ENCODE measurements at places on chromosomes 1 and 21. TPM values are rescaled to one million over a fixed set of nuclear protein-coding genes. Genes with fewer than 3 reads are reported as not detected.

Gene SMIM1
- total RNA-seq = 150 TPM

Gene FMO2
- total RNA-seq = 0.22 TPM

Gene SYNC
- total RNA-seq = 0.62 TPM

Gene RPE65
- not detected for total RNA-seq

Gene IRF6
- 0.29 TPM for total RNA-seq

Gene CAPN8
- total RNA-seq = not detected

Gene C1orf74
- 4.7 TPM for total RNA-seq

Gene OLIG1
- not detected for total RNA-seq

Gene CTTNBP2NL
- 1.4 TPM for total RNA-seq

Gene IQGAP3
- total RNA-seq = 16.6 TPM

Gene DRAXIN
- not detected for total RNA-seq

Gene C1orf105
- total RNA-seq = not detected

Gene ADCY10
- total RNA-seq = 0.20 TPM

Gene CHODL
- total RNA-seq = not detected

Gene NECTIN4
- total RNA-seq = not detected

Gene FCRL6
- total RNA-seq = not detected

Gene CR2
- 0.51 TPM for total RNA-seq

Gene AK5
- not detected for total RNA-seq

Gene RHBDL2
- not detected for total RNA-seq

Gene CD48
- total RNA-seq = 0.42 TPM

Gene CFHR1
- total RNA-seq = not detected

Gene TSPAN1
- 0.58 TPM for total RNA-seq

Gene F3
- 0.09 TPM for total RNA-seq

Gene TRIM58
- 19.1 TPM for total RNA-seq

Gene HCRTR1
- total RNA-seq = not detected

Gene OVAAL
- total RNA-seq = not detected

Gene MCM3AP
- 154 TPM for total RNA-seq

Gene KIF2C
- 173 TPM for total RNA-seq
